ENCODE measurements at places on chromosomes 6 and 20.
A peak's percentile ranks its signal among the peaks of the same experiment; 100 is the strongest.

DNA sequence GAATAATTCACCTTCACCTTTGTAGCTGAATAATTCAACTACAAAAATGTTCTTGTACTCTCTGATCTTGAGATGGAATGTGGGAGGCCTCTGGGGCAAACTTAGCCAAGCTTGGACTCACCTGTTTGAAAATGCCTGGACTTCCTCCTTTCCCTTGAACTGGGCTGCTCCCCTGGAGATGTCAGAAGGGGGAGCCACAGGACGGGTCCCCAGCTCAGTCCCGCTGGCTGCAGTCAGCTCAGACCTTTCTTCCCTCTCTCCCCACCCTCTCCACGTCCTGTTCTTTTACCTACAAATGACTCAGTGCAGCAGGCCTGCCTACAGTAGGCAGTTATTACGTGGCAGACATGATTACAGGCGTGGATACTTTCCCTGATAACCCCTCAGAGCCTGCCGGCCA is 131.5 kb upstream of the RALGAPA2 start:
- DNase-seq, result no peak

GRCh38 chr6:147029923-147030322 is 174.3 kb upstream of the STXBP5 start:
- no peak for DNase-seq

DNA sequence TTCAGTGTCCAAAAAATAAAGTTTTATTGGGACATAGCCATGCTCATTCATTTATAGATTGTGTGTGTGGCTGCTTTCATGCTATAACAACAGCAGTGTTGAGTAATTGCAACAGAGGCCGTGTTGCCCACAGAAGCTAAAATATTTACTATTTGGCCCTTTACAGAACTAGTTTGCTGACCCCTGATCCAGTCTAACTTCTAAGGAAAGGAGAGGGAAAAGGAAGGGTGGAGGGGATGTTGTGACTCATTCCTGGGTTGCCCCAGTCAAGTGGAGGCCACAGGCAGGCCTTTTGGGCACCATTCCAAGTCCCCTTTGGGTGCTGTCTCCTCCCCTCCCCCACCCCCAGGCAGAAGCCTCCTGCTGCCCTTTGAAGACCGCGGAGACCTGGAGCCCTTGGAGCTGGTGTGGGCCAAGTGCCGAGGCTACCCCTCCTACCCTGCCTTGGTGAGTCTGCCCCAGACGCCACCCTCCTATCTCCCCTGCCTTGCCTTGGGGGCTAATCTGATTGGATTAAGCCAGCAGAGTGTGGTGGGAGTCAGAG is 28.4 kb downstream of the BRPF3 start:
- no peak for DNase-seq

GRCh38 chr6:20693466-20694063 is 159.3 kb downstream of the CDKAL1 start:
- DNase-seq, result no peak

DNA sequence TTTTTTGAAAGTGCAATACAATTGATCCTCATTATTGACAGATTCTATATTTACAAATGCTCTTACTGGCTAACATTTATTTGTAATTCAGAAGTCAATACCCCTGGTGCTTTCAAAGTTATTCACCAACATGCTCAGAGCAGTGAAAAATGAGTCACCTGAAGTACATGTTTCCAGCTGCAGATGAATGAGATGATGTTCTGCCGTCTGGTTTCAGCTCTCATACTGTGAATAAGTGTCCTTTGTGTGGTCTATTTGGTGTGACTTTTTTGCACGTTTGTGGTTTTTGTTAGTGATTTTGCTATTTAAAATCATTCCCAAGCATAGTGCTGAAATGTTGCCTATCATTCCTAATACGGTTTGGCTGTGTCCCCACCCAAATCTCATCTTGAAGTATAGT is 22.3 kb upstream of the EYA4 start:
- no peak for DNase-seq

DNA sequence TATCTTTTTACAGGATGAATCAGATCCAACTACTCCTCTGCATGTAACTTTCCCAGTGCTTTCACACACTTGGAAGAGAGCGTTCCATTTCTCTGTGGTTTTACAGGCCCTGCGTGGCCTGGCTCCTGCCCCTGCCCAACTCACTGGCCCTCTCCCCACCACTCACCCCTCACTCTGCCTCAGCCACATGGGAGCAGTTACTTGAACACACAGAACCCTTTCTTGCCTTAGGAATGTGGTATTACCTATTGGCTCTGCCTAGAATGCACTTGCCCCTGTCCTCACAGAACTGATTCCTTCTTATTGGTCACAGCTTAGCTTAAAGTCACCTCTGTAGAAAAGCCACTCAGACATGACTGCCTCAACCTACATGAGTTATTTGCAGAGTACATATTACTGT is 108.4 kb downstream of the CRYBG1 start:
- DNase-seq, result no peak

DNA sequence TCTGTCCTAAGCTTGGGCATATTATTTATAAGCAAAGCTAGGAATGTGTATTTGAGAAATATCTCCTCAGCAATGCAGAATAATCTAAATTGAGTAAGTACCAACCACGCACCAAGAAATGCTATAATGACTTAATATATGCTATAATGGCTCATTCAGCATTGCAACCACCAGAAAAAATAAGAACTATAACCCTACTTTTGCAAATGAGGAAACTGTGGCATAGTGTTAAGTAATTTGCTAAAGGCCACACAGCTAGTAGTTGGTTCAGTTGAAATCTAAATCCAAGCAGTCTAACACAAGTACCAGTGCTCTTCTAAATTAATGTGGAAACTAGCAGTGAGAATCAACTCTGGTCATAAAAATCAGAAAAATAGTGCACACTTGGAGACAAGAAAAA is 35.7 kb downstream of the HBS1L start:
- no peak for DNase-seq

DNA sequence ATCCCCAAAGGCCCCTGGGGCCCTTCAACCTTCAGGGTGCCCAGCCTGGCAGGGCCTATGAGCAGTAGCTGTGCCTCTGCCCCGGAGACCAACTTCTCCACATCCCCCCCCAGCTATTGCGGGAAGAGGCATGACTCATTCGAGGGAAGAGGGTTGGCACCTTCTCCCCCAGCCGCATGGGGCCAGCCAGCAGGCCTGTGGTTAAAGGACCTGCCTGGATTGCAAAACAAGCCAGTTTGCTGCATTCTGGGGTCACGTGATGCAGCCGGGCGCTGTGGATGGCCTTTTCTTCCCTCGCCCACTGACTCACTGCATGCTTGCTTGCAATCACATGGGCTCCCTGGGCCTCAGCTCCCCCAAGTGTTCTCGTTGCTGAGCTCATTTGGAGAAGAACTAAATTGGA is 182.5 kb downstream of the MAFB start:
- DNase-seq, result peak; percentile 26

DNA sequence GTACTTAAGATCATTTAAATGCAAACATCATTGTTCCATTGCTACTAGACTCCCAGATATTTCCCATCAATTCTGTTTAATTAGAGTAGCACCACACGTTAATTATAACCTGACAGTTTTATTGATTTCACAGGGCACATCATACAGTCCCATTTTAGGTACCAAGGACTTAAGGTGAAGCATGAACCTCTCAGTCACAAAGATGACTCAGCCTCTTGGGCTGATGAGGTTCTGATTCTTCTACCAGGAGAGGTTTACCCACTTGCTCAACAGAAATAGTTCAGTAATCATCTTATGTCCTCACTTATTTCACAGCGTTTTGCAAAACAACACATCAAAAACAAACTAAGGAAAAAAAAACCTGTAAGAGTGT is 98.5 kb downstream of the HIVEP2 start:
- DNase-seq, result no peak

DNA sequence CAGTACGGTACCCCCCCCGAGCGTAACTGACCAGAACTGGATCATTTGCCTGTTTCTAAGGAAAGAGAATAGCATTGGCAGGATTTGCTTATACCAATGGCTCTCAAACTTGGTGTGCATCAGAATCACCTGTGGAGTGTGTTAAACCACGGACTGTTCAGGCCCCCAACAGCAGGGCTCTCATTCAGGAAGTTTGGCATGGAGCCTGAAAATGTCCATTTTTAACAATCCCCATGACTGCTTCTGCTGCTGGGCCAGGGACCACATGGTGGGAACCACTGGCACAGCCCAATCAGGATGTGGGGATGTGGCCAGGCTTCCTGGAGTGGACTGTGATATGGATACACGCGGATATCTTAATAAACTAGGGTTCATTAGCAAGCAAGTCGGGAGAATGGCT is 53.9 kb downstream of the GTF2H5 start:
- DNase-seq, result no peak

- peak; percentile 1 for DNase-seq
Measured at GRCh38 chr6:120198033-120198432, 848.5 kb upstream of the MAN1A1 start.

- no peak for DNase-seq
Measured at GRCh38 chr6:119428633-119429032, 79.1 kb upstream of the MAN1A1 start.

- peak; percentile 13 for DNase-seq
Measured at GRCh38 chr20:46056970-46057855, 28.2 kb downstream of the SLC12A5 start.

- no peak for DNase-seq
Measured at GRCh38 chr6:150255840-150256239, 113.0 kb upstream of the IYD start.

GRCh38 chr6:42195415-42195814 is 659 bp upstream of the GUCA1B start:
- DNase-seq, result no peak

GRCh38 chr6:89392823-89393222 is 19.2 kb downstream of the RRAGD start:
- DNase-seq, result no peak

DNA sequence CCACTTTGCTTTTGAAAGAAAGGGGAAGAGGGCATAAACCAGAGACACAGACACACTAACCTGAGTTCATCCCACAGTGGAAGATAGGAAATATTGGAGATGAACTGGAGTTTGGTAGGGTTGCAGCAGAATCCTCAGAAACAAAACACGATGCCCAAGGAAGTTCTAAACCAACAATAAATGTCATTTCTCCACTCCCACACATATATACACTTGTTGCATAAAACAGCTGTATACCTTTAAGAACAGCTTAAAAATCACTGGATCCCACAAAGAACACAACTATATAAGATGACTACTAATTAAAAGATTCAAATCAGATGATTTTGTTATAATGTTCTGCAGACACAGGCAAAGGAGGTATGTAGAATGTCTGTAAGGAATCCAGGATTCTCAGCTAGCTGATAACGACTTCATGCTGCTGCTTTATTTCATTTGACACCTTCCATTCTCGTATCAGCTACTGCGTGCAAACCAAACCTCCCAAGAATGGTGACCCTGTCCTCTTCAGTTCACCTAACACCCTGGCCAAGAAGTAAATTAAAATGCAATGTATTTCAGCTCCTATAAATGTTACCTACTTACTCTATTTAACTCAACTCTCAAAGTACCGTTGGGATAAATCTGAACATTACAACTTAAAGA is 14.3 kb downstream of the KIF13A start:
- DNase-seq, result no peak

- DNase-seq, result no peak
Measured at GRCh38 chr20:38178065-38178491, 13.0 kb upstream of the TGM2 start.

- DNase-seq, result no peak
Measured at GRCh38 chr6:132198040-132198439, 203.2 kb downstream of the MOXD1 start.

DNA sequence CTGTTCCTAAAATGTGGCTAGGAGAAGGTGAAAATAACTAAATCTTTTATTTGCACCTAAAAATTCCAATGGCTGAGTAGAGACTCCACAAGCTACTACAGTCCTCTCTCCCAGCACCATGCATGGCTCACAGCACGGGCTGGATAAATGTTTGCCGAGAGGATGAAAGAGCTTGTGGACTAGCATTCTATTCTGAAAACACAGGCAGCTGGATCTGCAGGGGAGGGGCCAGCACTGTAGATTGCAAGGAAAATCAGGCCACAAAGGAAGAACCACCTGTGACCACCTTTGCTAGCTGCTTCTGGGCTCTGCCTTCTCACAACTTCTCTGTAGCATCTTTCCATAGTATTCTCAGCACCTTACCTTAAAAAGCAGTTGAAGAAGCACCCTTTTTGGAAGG is 46.6 kb downstream of the CLIC5 start:
- no peak for DNase-seq

- DNase-seq, result no peak
Measured at GRCh38 chr6:56689114-56689513, 46.4 kb upstream of the DST start.

GRCh38 chr6:65570340-65570739 is 136.7 kb downstream of the EYS start:
- DNase-seq, result no peak

DNA sequence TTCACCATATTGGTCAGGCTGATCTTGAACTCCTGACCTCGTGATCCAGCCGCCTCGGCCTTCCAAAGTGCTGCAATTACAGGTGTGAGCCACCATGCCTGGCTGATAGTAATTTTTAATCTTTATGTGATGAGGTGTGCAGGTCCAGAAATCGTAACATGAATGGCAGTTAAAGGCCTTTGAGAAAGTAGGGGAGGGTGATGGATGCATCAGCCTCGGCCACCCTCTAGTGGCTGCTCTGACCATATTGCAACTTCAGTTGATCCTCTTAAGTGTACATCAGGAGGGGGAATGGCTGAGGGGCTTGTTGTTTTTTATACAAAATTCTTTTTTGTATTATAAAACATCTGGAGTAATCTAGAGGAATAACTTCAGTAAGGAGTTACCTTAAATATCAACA is 193.0 kb downstream of the ZFAND3 start:
- no peak for DNase-seq

DNA sequence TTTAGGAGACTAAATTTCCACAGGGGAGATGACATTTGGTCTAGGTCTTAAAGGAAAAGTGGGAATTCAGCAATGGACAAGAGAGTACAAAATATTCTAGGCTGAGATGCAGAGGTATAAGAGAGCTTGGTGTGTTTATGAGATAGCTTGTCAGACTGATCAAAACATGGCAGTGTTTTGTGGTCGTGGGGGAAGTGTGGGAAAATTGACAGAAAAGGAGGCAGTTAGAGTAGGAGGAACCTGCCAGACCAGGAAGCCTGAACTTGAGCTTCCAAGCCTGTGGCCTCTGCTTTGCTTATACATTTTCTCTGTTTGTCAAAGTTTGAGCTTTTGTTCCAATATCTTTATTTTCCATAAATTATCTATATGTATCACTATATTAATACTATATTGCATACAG is 69.5 kb upstream of the MAP3K7 start:
- DNase-seq, result no peak

DNA sequence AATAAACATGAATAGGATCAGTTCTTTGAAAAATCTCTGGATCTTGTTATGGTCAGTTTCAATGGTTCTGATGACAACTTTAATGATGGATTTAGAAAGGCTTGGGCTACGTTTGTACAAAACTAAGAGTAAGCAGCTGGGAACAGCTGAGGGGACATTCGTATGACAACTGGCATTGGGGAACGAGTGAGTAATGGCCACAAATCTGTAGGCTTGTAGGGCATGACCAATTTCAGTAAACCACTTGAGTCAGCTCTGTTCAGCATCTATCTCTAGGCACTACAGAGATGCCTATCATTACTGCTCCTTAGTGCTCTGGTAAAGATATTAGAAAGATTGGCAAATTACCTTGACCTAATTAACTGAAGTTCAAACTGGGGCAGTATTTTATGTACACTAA is 1375.6 kb downstream of the EPHA7 start:
- no peak for DNase-seq

GRCh38 chr20:33054791-33055190 is 1.1 kb downstream of the BPIFB3 start:
- no peak for DNase-seq

GRCh38 chr6:158014505-158015187 is 33.0 kb downstream of the SYNJ2 start:
- no peak for DNase-seq
